Lower lobe of right lung (tissue), 2 donors: ENCODE measurements at places on chromosomes 2 and 18.

DNA sequence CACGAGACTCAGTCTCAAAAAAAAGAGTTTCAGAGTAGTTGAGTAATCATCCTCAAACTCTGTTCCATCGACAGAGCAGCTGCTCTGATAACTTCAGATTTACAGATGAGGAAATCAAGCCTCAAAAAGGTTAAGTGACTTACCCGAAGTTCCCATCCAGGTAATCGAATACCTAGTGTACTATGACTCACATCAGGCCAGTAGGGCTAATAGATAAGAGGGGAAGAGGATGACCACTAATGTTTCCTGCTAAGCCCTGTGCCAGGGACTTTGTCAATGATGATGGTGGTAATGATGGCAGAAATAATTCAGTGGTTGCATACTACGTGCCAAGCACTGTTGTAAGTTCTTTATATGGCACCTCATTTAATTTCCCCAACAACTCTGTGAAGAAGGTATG is 80.9 kb downstream of the PLB1 start:
- no peak for DNase-seq

GRCh38 chr18:78107363-78107762 is 857.7 kb downstream of the GALR1 start:
- no peak for DNase-seq

DNA sequence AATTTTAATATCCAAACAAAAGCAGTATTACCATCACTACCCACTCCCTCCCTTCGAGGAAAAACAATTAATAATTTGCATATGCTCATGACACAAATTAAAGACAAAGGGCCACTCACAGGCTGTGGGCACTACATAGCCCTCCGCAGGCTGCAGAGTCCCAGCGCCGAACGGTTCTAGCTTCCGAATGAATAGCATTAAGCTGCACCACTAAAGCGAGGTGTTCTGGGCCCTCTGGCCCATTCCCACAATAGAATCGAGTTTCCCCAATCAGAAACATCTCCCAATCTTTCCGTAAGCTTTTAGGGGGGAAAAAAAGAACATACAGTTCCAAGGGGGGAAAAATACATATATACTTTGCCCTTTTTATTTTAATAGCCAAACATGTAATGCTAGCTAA is 14.5 kb upstream of the SIX3 start:
- DNase-seq, result no peak

GRCh38 chr2:188181067-188181838 is 110.4 kb upstream of the GULP1 start:
- no peak for DNase-seq

GRCh38 chr2:105796791-105797190 is 52.1 kb downstream of the NCK2 start:
- DNase-seq, result no peak

DNA sequence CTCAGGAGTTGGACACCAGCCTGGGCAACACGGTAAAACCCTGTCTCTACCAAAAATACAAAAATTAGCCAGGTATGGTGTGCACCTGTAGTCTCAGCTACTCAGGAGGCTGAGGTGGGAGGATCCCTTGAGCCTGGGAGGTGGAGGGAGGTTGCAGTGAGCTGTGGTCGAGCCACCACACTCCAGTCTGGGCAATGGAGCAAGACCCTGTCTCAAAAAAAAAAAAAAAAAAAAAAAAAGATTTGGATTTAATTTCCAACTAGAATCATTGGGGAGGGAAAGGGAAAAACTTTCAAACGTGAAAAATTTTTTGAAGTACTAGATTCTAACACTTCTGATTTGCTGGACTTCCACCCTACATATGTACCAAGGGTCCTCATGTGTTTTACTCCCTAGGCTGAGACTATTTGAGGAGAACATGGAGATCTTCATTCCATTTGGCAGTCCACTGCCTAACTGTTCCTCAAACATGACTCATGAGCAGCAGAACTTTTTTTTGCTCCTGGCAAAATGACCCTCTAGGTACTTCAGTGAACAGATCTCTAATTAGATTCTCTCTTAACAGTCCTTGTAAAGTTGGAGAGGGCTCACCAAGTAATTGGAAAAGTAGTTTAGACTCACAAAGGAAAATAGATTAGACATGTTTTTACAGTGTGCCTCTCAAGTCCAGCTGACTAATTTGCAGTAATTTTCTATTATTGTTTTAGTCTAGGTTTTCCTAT is 267.6 kb downstream of the METTL4 start:
- DNase-seq, result no peak
